Muscle of leg (tissue), 16 donors: ENCODE measurements at places on chromosomes 7 and 10. TPM values are rescaled to one million over a fixed set of nuclear protein-coding genes. Genes with fewer than 3 reads are reported as not detected.

Gene SNX10
- total RNA-seq: 1.2 TPM

DNA sequence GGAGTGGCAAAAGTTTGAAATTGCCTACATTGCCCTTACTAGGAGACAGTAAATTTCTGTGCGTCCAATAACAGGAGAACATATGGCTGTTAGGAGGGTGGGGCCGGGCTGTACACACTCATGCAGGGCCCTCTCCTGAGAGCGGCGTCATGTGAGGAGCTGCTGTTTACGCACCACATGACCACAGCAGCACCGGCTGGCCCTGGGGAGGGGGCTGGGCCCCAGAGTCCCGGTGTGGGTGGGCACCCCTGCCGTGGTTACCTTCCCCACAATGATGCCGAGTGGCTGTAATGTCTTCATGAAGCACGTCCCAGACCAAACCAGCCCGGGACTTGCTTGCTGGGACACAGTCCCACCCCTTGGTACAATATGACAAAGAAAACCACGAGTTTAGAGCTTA is 308.7 kb downstream of the DNAJB6 start:
- H3K36me3 ChIP-seq: no peaks in the 10 kb centered on the region
- no peak overlapping the region for H3K4me3 ChIP-seq
- H3K27ac ChIP-seq: no peak overlapping the region
- no peak for DNase-seq

- H3K4me1 ChIP-seq: peaks cover 5% of the 10 kb centered on the region
- H3K4me3 ChIP-seq: no peak overlapping the region
- no peaks in the 10 kb centered on the region for H3K36me3 ChIP-seq
- DNase-seq: peak; percentile 33
These were observed 156.7 kb downstream of the PLXNA4 start for GRCh38 chr7:132419542-132419941.

DNA sequence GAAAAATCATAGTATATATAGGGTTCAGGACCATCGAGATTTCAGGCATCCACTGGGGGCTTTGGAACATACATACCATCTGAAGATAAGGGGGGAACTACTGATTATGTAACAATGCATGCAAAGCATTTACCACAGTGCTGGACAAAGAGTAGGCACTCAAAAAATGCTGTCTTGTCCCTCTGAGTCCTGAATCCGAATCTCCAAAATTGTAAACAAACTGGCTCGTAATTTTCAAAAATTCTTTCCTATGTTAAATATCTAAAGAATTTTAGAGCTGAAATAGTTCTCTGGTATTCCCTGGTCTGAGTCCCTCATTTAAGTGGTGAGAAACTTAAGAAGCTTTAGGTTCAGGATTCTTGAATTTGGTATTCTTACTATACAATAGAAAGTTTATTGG is 167.8 kb upstream of the ASAH2 start:
- no peak overlapping the region for H3K4me3 ChIP-seq
- H3K27me3 ChIP-seq: no peaks in the 10 kb centered on the region
- H3K4me1 ChIP-seq: peaks cover 4% of the 10 kb centered on the region

Gene IRF5
- total RNA-seq: 2.7 TPM

GRCh38 chr10:22222236-22223190 is 4.7 kb upstream of the EBLN1 start:
- no peaks in the 10 kb centered on the region for H3K4me1 ChIP-seq
- H3K36me3 ChIP-seq: no peaks in the 10 kb centered on the region
- H3K4me3 ChIP-seq: no peak overlapping the region
- no peaks in the 10 kb centered on the region for H3K27me3 ChIP-seq
- no peak for DNase-seq

DNA sequence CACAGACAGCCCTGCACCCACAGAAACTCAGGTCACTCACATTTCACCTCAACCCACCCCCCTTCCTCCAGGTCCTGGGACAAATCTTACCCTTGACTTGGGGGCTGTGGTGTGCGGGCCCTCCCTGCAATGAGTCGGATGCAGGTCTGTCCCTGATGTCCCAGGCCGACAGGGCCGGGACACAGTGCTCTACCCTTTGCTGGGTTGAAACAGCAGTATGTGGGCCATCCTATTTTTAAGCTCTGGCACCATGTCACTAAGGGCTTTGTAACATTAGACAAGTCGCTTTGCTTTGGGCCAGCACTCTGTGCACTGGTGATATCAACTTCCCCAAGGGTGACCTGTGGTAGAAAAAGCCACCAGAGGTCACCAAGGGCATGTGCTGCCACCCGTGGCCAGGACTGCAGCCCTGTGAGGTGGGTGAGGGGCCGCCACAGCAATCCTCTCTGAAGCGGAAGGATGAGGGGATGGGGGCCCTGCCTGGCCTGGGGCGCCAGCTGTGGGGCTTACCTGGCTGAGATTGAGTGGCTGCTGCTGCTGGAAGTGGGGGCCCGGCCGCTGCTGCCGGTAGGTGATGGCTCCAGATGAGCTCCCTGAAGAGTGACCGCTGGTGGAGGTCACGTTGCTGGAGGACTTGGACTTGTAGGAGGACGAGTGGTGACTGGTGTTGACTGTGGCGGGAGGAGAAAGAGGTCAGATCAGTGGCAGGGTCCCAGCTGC is 51.3 kb downstream of the CLEC2L start:
- H3K27me3 ChIP-seq: no peaks in the 10 kb centered on the region
- H3K4me3 ChIP-seq: no peak overlapping the region
- no peak overlapping the region for H3K27ac ChIP-seq
- DNase-seq: no peak
- peaks cover 3% of the 10 kb centered on the region for H3K4me1 ChIP-seq

DNA sequence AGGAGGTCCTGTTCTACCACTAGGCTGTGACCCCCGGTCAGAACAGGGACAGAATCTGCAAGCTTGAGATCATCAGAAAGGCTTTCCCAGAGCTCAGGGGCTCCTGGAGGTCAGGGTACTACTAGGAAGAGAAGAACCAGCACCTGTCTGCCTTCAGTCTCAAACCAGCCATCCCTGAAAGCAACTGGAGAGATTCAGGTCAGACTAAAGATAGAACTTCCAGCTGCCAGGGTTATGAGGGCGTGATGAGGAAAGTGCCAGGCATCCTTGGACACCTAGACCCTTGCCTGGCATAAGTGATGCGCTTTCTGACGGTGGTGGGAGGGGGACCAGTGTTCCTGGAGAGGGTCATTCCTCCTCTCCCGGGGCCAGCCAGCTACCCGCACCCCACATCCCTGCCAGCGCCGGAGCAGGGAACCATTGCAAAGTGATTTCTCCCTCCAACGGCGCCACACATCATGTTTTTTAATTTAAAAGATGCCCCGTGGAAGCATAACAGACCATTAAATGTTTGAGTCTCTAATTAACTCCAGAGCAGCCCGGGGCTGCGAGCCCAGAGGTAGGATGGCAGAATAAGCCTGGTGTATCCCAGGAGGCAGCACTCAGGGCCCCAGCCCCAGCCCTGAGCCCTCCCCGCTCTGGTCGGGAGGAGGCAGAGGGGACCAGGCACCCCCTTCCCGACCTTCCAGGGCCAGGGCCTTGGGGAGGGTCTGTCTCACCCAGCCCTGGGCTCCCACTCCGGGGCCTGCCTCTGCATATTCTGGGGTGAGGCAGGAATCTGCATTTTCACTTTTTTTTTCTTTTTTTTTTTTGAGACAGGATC is 64.0 kb downstream of the ELFN1 start:
- H3K4me1 ChIP-seq: peaks cover 25% of the 10 kb centered on the region
- no peak overlapping the region for H3K4me3 ChIP-seq
- peaks cover 4% of the 10 kb centered on the region for H3K36me3 ChIP-seq
- H3K27ac ChIP-seq: no peak overlapping the region
- DNase-seq: no peak

GRCh38 chr10:94103192-94103591 is 109.5 kb downstream of the PLCE1 start:
- DNase-seq: no peak
- no peaks in the 10 kb centered on the region for H3K36me3 ChIP-seq
- peak overlapping the region; percentile 88 for H3K27ac ChIP-seq
- no peaks in the 10 kb centered on the region for H3K27me3 ChIP-seq
- no peak overlapping the region for H3K4me3 ChIP-seq

Gene CALHM1
- total RNA-seq: not detected

DNA sequence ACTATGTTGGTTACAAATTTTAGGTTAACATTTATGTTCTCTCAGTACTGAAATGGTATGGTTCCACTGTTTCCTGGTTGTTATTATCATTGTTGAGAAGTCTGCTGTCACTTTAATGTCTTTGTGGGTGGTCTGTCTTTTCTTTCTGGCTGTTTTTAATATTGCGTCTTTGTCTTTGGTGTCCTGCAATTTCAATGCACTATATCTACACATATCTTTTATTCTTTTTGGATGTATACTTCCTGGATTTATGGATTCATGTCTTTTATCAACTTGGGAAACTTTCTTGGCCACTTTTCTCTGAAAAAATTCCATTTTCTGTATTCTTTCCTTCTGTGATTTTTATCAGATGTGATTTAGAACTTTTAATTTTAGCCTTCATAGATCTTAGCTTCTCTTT is 250.2 kb downstream of the BUB3 start:
- H3K36me3 ChIP-seq: no peaks in the 10 kb centered on the region
- H3K4me1 ChIP-seq: no peaks in the 10 kb centered on the region
- no peak for DNase-seq

DNA sequence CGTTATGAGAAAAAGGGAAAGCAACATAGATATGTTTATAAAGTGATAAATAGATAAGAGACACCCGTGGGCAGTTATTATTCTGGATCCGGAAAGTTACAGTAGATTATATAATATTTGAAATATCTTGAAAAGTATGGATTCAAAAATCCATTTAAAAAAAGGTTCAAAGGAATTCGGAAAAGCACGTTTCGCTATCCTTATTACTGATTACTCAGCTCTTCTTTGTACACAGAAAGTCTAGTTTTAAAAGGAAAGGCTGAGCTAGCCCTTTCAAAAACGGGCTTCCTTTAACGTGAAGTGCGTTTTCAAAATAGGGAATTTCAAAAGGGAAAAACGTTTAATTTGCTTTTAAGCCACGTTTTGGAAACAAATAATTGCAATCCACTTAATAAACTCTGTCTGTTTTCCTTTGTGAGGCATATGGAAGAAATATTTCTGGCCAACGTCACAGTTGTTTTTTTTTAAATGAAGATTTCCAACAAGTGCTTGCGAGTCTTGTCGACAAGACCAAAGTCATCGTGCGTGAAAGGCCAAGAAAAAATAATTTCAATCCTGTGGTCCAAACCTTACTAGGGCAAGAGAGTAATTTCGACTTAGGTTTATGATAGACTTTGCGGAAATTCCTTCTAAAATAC is 2.2 kb upstream of the SKIDA1 start:
- peaks cover 11% of the 10 kb centered on the region for H3K4me1 ChIP-seq
- H3K36me3 ChIP-seq: no peaks in the 10 kb centered on the region
- DNase-seq: peak; percentile 73
- peak overlapping the region; percentile 55 for H3K4me3 ChIP-seq
- H3K27ac ChIP-seq: peak overlapping the region; percentile 100

Gene AASS
- total RNA-seq: 20.6 TPM

Gene PRR15
- total RNA-seq: 0.04 TPM

Gene SFRP4
- 55.4 TPM for total RNA-seq

- no peak overlapping the region for H3K4me3 ChIP-seq
- DNase-seq: no peak
- H3K4me1 ChIP-seq: no peaks in the 10 kb centered on the region
- no peaks in the 10 kb centered on the region for H3K36me3 ChIP-seq
- H3K27ac ChIP-seq: no peak overlapping the region
- H3K27me3 ChIP-seq: no peaks in the 10 kb centered on the region
These were observed 104.1 kb upstream of the SLC25A13 start for GRCh38 chr7:96426027-96426426.

GRCh38 chr10:89663144-89663543 is 18.1 kb upstream of the PANK1 start:
- no peak overlapping the region for H3K27ac ChIP-seq
- peak; percentile 30 for DNase-seq
- H3K36me3 ChIP-seq: no peaks in the 10 kb centered on the region
- no peaks in the 10 kb centered on the region for H3K27me3 ChIP-seq
- H3K4me3 ChIP-seq: no peak overlapping the region

DNA sequence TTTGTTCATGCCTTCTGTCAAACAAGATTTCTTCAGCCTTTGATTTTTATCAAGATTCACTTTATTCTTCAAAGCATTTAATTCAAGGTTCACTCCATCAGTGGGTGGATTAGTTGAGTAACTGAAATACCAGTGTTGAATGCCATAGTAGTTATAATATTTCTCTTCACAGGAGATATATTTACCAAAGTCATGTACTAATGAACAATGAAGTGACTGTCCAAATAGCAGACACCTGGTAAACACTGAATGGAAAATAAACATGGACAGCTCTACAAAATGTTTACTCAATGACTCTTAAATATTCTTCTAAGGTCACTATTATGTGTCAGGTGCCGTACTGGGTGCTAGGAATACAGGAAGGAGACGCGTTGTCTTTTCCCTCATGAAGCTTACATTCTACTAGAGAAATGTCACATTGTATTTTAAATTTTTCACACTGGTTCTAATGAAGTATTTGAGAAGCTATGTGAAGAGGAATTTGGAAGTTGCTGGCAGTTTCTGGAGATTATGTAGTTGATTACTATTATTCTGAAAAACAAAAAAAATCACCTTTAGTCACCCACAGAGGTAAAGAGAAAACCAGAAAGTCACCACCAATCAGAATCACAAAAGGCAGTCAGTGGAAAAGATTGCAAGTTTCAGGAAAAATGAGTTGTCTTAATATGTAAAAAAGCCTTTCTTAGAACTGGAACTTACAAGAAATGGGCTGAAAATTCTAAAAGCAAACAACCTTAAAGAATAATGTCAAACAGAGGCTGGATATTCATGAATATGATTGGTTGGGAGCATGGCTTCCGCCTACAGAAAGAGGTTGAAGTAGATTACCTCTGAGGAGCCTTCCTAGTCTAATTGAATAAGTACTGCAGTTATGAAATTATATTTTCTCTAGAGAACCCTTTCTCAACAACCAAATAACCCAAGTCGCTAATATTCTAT is 84.5 kb downstream of the RTKN2 start:
- H3K4me1 ChIP-seq: no peaks in the 10 kb centered on the region
- H3K36me3 ChIP-seq: no peaks in the 10 kb centered on the region
- DNase-seq: no peak
- H3K27me3 ChIP-seq: no peaks in the 10 kb centered on the region
- no peak overlapping the region for H3K4me3 ChIP-seq

- no peak for DNase-seq
- H3K36me3 ChIP-seq: peaks cover 64% of the 10 kb centered on the region
- no peak overlapping the region for H3K27ac ChIP-seq
- H3K27me3 ChIP-seq: no peaks in the 10 kb centered on the region
These were observed 65.6 kb downstream of the RBM33 start for GRCh38 chr7:155710031-155710430.

DNA sequence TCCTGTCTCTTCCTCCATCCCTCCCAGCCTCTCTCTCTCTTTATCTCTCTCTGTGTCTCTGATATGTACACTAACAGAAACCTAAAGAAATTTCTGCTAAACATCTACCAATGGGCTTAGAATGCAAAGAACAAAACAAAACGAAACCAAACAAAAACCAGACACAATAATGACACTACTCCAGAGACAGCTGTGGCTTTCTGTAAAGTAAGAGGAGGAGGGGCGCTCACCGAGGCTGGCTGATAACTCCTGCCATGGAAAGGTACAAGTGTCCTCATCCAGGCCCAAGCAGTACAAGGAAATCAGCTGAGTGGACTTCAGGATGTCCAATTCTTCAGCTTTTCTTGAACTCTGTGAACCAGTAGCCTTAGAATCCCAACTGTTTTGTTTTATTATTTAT is 70.4 kb upstream of the FZD8 start:
- no peaks in the 10 kb centered on the region for H3K36me3 ChIP-seq
- DNase-seq: peak; percentile 40
- H3K27ac ChIP-seq: no peak overlapping the region
- H3K4me1 ChIP-seq: peaks cover 8% of the 10 kb centered on the region
- H3K27me3 ChIP-seq: peaks cover 2% of the 10 kb centered on the region
- no peak overlapping the region for H3K4me3 ChIP-seq

GRCh38 chr7:121525155-121525819 is 129.2 kb upstream of the FAM3C start:
- DNase-seq: peak; percentile 66
- H3K27me3 ChIP-seq: no peaks in the 10 kb centered on the region
- H3K4me3 ChIP-seq: no peak overlapping the region
- peaks cover 1% of the 10 kb centered on the region for H3K4me1 ChIP-seq
- no peaks in the 10 kb centered on the region for H3K36me3 ChIP-seq
- peak overlapping the region; percentile 1 for H3K27ac ChIP-seq
